Fibroblast of villous mesenchyme (primary cell): ENCODE measurements at places on chromosomes 5 and 9.

DNA sequence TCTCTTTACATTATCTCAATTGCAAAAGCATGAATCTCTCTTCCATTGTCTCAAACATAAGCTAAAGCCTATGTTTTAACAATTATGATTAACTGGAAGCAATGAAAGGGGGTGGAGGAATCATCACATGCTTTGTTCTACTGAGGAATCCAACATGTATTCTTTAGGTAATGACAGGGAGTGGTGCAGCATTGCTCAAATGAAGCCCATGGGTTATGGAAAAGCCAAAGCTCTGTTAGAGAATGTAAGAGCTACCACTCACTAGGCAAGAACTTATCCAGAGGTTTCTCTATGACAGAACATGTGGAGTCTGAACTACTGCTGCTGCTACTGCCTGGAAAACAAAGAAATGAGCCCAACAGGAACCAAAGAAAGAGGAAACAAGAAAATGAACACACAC is 28.7 kb downstream of the KIF3A start:
- no peak for DNase-seq

DNA sequence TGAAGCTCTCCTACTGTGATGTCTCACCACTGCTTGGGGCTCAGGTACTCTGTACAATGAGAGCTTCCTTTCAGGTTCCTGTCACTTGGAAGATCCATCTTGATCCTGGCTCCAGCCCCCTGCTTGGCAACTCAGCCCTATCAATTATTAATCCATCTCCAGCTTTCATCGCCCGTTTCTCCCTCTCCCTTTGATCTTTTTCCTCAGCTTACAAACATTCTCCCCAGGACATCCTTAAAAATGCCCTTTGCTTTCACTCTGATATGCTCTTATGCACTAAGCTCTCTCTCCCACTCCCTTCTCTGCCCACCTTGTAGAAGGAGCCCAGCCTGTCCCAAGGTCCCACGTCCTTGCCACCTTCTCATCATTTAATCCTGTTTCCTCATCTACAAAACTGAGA is 109.0 kb downstream of the FRMD3 start:
- no peak for DNase-seq

DNA sequence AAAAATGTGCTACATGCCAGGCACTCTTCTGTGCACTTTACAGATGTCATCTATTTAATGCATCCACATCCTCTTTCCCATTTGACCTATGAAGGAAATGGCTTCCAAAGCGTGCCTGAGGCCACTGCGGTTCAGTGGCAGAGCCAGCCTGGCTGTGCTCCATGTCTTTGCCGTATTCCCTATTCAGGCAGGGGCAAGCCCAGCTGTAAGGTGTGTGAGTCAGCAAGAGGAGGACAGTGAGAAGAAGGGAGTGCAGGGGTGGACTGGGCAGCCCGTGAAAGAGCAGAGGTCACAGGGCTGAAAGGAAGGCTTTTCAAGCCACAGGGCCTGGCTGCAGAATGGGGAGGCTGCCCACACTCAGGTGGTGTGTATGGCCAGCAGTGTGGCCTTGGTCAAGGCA is 91.7 kb downstream of the HRH2 start:
- DNase-seq, result no peak

- no peak for DNase-seq
Observed at GRCh38 chr5:30069441-30070263, 1123.8 kb upstream of the CDH6 start.

DNA sequence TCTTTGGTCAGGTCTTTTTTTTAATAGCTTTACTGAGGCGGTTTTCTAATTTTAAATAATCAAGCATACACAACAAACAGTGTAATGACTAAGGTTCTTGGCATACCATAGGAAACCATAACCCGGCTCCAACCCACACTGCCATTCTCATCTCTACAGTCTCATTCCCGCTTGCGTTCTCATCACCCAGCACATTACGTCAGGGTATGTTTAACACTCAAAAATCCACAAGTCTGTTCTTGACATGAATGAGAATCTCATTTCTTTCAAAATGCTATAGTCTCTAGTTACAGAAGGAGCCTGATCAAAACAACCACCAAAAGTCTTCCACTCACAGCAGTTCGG is 505 bp downstream of the C5orf34 start:
- DNase-seq, result peak; percentile 72
